ENCODE measurements at places on chromosomes 3 and 15.

GRCh38 chr3:114527036-114527644 is 233.3 kb downstream of the TIGIT start:
- peak; percentile 17 for DNase-seq

DNA sequence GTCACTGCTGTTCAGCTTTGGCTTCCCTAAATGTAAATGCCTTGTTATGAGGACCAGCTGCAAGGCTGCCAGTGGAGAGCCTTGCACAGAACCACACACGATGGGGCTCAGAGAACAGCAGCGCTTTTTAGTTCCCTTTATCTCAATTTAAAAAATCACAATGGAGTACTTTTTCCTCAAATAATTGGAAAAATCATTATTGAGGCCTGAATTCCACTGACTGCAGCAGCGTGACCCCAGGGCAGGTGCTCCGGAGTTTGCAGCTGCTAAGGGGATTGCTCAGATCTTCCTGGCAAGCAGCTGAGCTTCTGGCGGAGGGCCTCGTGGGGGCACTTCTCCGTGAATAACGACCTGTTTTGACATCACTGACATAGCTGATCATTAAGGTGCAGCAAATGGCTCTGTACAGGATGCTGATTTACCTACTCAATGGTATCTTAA is 245.6 kb upstream of the TRIM42 start:
- DNase-seq = no peak

DNA sequence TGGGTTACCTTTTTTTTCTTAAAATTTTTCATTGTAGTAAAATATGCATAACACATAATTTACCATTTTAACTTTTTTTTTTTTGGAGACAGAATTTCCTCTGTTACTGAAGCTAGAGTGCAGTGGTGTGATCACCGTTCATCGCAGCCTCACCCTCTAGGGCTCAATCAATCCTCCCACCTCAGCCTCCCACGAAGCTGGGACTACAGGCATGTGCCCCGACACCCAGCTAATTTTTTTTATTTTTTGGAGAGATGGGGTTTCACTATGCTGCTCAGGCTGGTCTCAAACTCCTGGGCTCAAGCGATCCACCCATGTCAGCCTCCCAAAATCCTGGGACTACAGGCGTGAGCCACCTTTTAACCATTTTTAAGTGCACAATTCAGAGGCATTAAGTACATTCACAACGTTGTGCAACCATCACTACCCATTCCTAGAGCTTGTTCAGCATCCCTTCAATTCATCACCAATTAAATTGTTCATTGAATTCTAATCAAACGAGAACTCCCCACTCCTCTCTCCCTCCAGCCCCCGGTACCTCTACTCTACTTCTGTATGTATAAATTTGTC is 44.6 kb downstream of the BHLHE40 start:
- no peak for DNase-seq

GRCh38 chr3:70471464-70472342 is 159.3 kb upstream of the MDFIC2 start:
- no peak for DNase-seq

DNA sequence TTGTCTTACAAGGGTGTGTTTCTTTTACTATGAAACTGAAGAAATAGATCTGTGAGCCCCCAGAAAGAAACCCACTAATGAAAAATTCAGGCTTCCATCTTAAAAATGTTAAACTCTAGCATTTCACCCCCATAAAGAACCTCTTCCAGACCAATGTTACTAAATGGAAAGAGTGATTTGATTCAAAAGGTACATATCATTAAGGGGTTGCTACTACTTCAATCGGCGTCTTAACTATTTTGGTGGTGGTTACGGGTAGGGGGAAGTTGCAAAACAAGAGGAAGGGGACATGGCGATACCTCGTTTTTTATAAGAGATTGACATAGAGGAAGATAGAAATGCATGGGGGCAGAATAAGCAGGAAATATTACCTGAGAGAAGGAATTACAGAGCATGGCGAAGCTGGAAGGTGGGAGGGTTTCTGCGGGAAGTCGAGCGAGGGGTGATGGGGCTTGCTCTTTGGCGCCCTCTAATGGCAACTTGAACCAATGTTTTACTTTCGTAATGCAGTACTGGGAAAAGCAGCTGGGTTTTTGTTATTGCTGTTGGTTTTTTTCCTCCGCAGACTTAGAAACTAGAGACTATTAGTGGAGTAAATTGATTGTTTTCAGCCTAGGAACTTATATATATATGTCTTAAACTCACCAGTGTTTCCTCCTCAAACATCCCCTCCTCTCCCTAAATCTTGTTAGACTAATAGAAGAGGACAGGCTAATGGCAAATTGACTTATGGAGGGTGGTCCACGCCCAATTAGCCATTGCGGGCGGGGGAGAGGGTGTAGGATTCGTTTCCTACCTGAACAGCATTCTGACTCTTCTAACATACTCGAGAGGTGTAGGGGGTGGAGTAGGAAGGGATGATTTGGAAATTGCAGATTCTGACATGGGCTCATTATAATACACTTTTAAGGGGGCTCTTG is 11.3 kb upstream of the SOX2 start:
- peak; percentile 88 for DNase-seq

All from hematopoietic multipotent progenitor cell treated with erythropoietin and hydrocortisone succinate and interleukin-3 and kit ligand, for 6 days (in vitro differentiated cells).